ENCODE measurements at places on chromosomes 1 and 21. TPM values are rescaled to one million over a fixed set of nuclear protein-coding genes. Genes with fewer than 3 reads are reported as not detected.

Gene DUSP23
- total RNA-seq = 14.2 TPM

Gene ZFYVE9
- total RNA-seq = 4.4 TPM

Gene EPHA10
- 1.00 TPM for total RNA-seq

Gene SPRR5
- total RNA-seq = not detected

Gene FASLG
- total RNA-seq = 9.0 TPM

Gene ENSA
- 203 TPM for total RNA-seq

Gene CYP4X1
- total RNA-seq = not detected

Gene OR2L13
- 0.24 TPM for total RNA-seq

Gene SPATA6
- total RNA-seq = 5.7 TPM

Gene EPHA8
- not detected for total RNA-seq

Gene SERPINC1
- total RNA-seq = not detected

Gene DPT
- total RNA-seq = not detected

Gene EPHB2
- total RNA-seq = 0.22 TPM
